ENCODE measurements at places on chromosomes 6 and 20.

DNA sequence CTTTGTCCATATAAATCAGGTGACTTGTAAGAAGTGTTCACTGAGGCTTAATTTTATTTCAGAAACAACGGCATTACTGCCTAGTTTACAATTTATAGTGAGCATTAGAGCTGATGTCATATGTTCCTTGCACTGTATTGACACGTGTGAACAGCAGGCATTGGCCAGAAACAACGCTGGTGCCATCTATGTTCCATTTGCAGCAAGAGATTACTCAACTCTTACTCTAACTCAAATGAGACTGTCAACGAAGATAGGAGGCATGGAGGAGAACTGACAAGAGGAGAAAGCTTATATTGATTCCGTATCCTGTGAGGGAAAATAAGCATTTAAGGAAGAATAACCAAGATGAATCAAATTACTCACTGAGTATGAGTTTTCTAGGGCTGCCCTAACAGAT lies 48.4 kb downstream of the MTFR2 start:
- no peak for DNase-seq

DNA sequence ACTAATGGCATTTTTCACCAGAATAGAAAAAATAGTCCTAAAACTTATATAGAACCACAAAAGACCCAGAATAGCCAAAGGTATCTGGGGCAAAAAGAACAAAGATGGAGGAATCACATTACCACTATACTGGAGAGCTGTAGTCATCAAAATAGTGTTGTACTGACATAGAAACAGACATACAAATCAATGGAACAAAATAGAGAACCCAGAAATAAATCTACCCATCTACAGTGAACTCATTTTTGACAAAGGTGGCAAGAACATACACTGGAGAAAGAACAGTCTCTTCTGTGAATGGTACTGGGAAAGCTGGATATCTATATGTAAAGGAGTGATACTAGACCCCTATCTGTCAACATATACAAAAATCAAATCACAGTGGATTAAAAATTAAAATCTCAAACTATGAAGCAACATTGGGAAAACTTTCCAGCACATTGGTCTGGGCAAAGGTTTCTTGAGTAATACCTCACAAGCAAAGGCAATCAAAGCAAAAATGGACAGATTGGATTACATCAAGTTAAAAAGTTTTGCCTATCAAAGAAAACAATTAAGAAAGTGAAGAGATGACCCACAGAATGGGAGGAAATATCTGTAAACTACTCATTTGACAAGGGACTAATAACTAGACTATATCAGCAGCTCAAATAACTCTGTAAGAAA lies 120.5 kb downstream of the MEI4 start:
- no peak for DNase-seq

- peak; percentile 94 for DNase-seq
Measured at GRCh38 chr6:27251606-27252251, 4.2 kb downstream of the PRSS16 start.

GRCh38 chr6:112214739-112215269 lies 39.6 kb downstream of the LAMA4 start:
- DNase-seq: no peak

DNA sequence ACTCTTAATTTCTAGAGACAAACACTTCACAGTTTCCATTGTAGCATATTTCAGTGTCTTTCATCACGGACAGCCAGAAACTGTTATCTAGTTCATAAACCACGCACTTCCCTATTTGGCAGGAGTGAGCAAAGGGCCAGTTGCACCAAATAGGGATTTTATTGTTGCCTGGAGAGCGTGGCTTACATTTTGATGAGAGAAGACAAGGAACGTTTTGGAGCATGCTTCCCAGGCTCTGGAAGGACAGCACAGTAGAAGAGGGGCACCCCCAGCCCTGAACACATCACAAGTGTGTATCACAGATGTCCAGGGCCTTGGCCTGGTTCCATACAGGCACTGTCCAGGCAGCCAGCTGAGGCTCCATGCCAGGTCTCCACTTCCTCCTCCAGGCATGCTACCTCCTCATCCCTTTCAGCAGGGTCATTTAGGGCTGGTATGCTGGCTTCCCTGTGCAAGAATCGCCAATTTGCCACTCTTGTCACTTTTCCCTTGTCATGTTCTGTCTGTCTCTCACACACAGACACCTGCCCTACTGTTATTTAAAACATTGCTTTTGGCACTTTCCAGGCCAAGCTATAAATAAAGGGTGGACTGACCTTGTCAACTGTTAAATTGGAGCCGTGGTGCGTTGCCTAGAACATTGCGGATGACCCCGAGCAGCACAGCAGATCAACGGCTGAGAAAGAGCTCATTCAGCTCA lies 235.0 kb upstream of the GMDS start:
- no peak for DNase-seq

GRCh38 chr6:167781066-167781767 lies 45.5 kb upstream of the AFDN start:
- no peak for DNase-seq

DNA sequence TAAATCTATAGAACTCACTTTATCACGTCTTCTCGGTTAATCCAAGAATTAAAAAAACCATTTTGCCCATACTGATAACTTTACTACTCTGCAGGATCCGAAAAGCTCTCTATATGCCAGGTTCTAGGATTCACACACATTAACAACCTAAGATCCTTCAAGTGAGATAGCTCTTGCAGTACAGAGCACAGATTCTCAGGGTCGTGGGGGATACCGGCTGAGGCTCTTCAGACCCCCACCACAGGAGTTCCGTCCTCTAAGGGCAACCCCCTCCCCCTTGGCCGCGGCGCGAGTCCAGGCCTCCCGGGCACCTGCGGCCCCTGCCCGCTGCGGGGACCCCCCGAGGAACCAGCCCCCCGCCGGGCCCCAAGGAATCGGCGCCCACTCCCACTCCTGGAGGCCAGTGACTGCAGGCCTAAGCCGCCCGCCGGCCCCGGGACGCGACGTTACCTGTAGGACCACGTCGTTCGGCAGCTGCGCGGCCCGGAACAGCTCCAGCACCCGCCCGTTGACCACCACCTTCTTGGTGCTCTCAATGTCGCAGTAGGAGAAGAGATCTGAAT lies 892 bp downstream of the REPS1 start:
- DNase-seq: peak; percentile 30

GRCh38 chr6:158175111-158175510 lies 7.0 kb downstream of the GTF2H5 start:
- no peak for DNase-seq

GRCh38 chr6:40809627-40810026 lies 222.5 kb upstream of the LRFN2 start:
- DNase-seq: no peak

- DNase-seq: no peak
Measured at GRCh38 chr20:12435268-12435667, 517.6 kb downstream of the BTBD3 start.

DNA sequence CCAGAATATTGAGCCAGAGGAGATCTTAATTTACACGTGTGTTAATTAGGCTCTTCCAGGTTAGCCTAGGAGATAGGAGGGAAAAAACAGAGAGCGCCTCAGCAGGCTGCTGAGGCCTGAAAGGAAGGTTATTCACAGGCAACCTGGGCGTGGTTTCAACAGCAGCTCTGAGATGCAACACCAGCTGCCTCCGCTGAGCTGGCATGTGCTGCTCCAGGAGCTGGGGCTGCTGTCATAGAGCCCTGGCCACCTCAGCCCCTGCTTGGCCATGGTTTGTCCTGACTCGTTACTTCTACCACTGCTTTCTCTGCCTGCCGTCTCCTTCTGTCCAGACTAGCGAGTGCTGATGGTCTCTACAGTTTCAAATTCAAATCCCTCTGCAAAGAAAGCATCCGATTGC lies 32.4 kb upstream of the RPP40 start:
- no peak for DNase-seq

GRCh38 chr20:3452690-3453089 lies 18.1 kb upstream of the ATRN start:
- no peak for DNase-seq

DNA sequence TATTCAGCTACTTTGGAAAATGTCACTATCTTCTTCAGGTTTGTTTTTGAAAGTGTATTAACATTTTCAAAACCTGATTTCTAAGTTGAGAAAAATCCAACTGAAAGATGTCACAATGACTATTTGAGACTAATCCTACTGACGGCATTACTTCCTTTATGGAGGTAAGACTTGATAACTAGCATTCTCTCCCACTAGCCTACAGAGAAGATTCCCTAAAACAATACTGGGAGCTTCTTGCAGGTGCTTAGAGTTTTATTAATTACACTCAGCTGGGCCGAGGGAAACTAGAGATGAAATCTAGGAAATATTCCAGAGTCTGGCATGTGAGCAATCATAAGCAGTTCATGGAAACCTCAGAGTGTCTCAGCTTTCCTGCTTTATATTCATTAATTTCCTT lies 114.0 kb downstream of the LCA5 start:
- no peak for DNase-seq

DNA sequence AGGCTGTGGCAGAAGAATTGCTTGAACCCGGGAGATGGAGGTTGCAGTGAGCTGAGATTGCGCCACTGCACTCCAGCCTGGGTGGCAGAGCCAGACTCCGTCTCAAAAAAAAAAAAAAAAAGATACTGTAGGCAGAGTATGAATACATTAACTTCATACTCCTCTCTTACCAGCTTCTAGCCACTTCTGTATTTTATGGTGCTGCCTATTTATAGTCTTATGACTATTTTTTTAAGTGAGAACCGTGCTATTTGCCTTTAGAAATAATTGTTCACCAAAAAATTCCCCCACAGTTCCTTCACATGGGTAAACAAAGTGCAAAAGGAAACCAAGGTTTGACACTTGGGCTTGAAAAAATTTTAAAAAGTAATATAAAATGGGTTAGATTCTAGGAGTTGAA lies 1.5 kb upstream of the SNRNP48 start:
- no peak for DNase-seq

DNA sequence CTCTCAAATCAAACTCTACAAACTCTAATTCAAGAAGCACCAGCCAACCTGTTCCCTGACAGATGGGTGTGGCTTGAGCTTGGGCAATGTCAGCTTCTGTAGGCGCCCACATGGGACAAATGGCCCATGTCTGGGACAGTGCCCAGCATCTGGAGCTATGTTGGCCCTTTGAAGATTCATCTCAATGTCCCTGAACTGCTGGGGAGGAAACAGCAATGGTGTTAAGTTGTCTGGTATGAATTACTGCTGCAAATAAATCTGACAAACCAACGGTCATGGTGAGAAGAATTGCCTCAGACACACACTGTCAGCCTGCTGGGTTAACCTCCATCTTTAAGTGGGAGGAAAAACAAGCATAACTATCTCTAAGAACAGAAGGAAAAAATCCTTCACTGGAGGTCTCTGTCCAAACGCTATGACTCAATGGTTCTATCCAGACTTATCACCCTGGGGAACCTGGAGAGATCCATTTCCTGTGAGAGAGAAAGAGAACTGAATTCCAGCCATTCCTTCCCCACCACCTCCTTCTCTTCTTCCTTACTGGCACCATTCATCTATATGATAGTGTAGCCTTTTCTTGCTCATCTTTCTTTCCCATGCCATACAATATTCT lies 274.9 kb downstream of the CDH26 start:
- DNase-seq: no peak

DNA sequence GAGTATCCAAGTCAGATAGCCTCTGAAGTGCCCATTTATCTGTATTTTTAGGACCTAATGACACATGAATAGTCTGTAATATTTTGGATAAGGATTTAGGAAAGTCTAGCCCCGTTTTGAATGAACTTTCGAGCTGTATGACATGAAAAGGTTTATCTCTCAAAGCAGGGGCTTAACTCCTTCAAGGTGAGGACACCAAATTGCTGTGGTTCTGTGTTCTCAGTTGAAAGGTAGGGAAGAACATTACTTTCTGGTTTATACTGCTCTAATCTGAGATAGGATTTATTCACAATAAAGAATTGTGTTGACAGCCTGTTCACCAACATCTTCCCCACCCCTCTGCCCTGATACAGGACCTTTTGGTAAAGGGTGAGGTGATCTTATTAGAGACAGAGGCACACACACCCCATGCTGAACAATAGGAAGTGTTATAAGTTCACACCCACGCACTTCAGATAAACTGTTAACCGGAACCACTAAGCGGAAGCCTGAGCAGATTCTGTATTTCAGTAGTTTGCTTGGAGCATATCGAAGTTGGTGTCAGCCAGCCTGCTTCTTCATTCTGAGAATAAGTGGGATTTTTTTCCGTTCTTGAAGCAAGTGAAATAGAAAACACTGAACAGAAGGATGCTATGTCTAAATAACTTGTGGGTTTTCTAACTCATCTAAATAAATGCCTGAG lies 223.3 kb downstream of the TMEM242 start:
- DNase-seq: no peak

- no peak for DNase-seq
Measured at GRCh38 chr6:136763716-136764516, 28.4 kb downstream of the MAP3K5 start.

DNA sequence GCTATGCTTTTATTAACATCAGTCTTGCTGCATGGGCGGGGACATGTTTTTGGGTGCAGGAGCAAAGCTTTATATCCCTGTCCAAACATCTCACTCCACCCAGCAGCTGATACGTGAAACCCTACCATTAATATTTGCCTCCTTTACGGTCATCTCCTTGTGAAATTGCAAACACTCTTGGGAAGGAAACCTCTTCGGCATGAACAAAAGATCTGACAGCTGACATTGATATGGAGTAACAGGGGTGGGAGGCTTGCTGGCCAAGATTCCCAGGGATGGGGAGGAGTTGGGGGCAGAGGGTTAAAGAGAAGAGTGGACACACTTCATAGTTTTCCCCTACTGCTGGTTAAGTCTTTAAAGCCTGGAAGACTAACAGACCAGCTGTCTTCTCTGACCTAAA lies 22.2 kb upstream of the VEGFA start:
- DNase-seq: no peak

DNA sequence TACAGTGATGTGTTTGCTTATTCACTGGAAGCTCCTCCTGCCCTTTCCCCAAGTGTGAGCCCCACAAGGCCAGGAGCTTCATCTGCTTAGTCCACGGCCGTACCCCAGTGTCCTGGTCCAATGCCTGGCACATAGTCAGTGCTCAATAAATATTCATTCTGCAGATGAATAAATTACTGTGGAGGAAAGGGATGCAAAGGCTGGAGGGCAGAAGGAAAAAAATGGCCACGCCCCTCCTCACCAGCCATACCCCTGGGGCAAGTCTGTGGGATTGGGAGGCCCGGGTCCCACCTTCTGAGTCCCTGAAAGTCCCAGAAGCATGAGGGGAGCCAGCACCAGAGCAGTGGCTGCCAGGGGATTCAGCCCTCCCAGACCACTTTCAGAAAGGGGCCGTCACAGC lies 65.5 kb downstream of the GRM4 start:
- DNase-seq: no peak

DNA sequence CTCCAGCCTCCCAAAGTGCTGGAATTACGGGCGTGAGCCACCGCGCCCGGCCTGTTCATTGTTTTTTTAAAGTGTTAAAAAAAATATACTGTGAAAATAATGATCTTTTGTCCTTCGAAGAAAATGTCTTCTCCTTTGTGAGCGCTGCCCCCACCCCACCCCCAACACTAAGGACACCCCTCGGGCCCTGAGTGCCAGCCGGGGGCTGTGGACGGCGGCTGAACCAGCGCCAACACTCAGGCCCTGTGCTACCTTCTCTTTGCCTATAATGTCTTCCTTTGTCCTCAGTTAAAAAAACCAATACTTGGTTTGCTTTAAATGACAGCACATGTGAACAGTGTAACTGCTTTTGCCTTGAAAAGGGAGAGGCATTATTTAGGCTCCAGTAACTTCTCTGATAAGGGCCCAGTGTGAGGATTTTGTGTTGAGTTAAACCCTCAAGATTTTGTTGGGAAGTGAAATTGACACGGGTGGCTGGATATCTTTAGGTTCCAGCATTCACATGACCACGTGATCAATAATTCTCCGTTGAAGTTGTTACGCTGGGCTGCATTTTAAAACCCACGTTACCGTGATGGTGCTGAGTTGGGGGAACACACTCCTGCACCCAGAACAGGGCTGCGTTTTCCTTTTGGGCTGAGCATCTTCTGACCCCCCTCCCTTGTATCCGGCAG lies 9.5 kb upstream of the ADRM1 start:
- no peak for DNase-seq

GRCh38 chr20:46010491-46011391 lies 2.0 kb downstream of the MMP9 start:
- DNase-seq: no peak
